ENCODE measurements at places on chromosomes 5 and 9.

DNA sequence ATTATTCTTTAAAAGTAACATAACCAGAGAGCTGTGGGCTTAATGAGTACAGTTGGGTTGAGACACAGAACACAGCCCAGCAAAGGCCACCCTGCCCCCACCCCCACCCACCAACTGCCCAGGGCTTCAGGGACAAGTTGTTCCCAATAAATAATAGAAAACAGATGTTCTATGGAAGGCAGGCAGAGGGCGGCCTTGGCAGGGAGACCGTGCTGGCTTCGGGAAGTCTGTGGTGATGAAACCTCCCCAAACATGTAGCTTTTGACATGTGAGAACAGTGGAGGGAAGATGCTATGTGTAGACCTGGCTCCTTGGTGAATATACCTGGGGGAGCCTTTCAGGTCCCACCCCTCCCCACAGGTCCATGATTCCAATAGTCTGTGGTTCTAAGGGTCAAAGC is 10.0 kb downstream of the TRAF1 start:
- DNase-seq: no peak

DNA sequence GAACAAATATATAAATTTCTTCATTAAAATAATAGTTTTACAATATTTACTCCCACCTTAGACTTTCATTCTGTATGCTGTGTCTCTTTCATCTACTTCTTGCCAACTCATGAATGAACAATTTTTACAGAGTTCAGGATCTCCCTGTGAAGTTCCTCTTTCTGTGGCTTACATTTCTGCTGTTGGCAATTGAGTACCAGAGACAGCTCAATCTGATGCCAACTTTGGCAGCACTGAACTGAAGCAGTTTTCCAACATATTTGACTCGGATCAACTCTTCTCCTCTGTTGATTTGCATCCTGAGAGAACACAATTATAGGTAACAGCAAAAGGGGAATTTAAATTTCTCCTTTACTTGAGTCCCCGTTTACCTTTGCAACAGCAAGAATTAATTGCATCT is 1262.2 kb downstream of the EFNA5 start:
- DNase-seq: no peak

- no peak for DNase-seq
These were observed 158.7 kb downstream of the NFIB start for GRCh38 chr9:14155237-14155636.

DNA sequence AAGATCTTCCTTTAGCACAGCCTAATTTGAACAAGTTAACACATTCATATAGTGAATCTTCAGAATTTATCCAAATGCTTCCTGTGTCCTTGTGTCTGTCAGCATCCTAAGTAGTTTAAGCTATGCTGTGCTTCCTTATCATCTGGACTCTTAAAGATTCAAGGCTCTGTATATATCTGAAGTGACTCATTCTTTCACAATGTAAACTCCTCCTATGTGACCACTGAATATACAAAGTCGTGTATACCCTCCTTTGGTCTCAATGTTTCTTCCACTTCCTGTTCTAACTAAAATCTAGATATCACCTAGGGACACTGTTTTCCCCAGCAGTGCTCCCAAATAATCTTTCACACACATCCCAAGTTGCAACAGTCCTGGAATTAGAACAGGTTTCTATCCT is 935.7 kb upstream of the NUDT12 start:
- no peak for DNase-seq

DNA sequence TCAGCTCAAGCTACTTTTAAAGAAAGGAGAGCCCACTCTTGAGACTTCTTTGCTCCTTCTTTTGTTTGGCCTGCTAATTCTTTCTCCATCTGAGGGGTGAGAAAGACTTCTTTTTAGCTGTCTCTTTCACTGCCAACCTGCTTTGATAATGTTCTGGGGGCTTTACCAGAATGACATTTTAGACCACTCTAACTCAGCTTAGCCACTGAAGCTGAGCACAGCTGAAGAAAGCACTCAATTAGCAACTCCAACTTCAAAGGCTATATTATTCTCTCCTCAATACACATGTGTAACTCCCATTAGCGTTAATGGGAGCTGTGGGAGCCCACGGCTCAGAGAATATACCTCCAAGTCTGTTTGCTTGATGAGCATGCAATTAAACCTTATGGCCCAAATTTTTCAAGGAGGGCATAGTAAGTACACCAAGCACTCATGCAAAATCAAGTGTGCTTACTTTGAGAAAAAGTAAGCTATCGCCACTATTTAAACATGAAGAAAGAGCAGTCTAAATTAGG is 815.4 kb upstream of the DMAC1 start:
- DNase-seq: no peak
